ENCODE measurements at places on chromosomes 6 and 20. TPM values are rescaled to one million over a fixed set of nuclear protein-coding genes. Genes with fewer than 3 reads are reported as not detected.

- peak; percentile 63 for DNase-seq
These were observed 382.3 kb downstream of the CD83 start for GRCh38 chr6:14499841-14500240.

DNA sequence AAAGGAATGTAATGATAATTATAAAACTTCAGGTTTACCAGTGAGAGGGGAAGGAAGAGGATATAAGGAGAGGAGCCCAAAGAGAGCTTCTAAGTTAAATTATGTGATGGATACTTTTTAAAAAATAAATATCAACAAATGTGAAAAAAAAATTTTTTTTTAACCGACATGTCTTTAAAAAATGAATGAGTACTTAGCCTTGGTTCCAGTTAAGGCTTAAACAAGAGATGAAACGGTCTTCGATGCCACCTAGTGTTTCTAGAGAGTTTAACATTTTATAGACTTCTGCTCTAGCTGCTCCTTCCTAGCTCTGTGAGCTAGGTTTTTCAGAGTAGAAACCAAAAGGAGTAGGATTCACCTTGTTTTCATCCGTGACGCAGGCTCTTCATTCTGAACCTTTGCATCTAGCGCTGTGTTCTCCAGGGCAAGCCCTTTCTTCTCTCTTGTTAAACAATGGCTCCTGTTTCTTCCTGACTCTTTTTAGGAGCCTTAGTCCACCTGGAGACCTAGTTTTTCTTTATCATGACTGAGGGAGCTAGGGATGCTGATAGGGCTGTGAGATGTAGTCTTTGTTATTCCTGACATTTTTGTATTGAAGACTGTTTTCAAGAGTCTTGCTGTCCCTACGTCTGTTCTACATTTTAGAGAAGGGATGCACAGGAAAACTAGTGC, 42.4 kb upstream of the GNRH2 start:
- DNase-seq = peak; percentile 43

GRCh38 chr20:40966103-40966502, 62.5 kb upstream of the TOP1 start:
- no peak for DNase-seq

- no peak for DNase-seq
These were observed 113.9 kb downstream of the NFATC2 start for GRCh38 chr20:51428401-51429143.

DNA sequence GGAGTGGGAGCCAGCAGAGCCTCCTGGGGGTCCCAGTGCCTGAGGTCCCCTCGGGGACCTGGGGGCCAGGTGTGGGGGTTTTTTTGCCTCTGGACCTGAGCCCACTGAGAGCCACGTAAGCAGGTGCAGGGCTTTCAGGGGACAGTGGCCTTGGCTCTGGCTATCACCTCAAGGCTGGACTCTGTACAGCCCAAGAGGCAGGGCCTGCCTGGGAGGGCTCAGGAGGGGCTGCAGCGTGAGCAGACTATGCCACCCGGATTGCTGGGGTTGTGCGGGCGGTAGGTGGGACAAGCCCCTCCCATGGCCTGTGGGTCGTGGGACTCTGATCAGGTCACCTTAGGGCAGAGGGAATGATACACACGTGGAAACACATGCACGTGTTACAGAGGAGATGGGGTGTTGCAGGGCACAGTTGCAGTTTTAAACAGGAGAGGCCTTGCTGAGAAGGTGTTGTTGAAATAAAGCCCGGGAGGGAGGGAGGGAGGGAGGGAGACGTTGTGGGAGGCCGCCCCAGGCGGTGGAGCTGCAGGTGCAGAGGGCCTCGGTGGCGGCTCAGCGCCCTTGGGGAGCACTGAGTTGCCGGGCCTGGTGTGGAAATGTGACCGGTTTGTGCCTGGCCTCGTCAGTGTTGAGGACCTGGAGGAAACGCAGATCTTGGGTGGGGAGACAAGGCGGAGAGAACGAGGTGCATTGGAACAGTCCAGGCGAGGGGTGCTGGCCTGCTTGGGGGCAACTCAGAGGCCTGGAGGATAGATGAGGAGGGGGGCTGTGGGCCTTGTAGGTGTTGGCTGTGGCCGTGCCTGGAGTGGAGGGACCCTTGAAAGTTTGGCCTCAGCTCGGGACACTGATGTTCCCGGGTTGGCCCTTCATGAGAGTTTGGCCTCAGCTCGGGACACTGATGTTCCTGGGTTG, 2.3 kb downstream of the TCEA2 start:
- DNase-seq = no peak

DNA sequence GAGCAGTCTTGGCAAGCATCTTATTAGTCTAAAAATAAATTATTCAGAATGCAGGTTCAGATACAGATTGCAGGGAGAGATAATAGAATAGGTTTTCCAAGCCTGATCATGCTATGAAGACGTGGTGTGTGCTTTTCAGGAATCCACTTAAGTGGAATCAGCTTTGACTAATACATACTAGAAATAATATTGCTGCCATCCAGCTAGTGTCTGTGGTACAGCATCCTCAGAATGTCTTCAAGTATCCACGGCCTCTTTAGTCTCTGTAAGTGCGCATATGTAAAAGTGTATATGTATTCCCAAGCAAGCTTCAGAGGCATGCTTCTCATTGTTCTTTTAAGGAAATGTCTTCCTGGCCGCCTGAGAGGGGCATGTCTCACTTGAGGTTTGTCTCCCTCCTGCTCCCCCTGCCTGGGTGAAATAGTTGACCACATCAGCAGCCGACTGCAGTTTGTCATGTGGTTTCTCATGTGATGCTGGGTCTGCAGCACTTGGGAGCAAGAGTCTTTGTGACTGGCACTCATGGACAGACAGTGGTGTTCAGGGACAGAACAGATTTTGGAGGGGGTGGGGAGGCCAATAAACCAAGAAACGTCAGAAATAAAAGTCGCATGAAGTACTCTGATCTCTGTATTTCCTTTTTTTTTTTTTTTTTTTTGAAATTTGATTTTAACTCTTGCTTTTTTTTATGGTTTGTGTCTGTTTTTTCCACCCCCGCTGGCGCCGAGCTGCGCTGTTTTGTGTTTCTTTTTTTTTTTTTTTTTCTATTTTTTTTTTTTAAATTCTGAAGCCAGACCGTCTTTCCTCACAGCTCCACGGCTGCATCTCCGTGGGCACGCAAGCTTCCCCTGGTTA, 150.8 kb downstream of the PRL start:
- peak; percentile 60 for DNase-seq

GATA5 gene
- polyA plus RNA-seq = 6.9 TPM

MATN4 gene
- polyA plus RNA-seq = 0.25 TPM

Data from left kidney (tissue), 8 donors.